PC-3 (cell line): ENCODE measurements at places on chromosomes 5 and 9. TPM values are rescaled to one million over a fixed set of nuclear protein-coding genes. Genes with fewer than 3 reads are reported as not detected.
A peak's percentile ranks its signal among the peaks of the same experiment; 100 is the strongest.

Gene PFN3
- total RNA-seq = not detected in 2 replicates

Gene HMGCS1
- total RNA-seq = 31.4 and 39.7 TPM in 2 replicates

- no peak for DNase-seq
Observed at GRCh38 chr5:2991884-2992283, 240.4 kb upstream of the IRX2 start.

- no peak for DNase-seq
Observed at GRCh38 chr5:142065273-142065672, 43.3 kb upstream of the NDFIP1 start.

GRCh38 chr9:126501383-126502331 is 112.1 kb upstream of the LMX1B start:
- no peak for DNase-seq

DNA sequence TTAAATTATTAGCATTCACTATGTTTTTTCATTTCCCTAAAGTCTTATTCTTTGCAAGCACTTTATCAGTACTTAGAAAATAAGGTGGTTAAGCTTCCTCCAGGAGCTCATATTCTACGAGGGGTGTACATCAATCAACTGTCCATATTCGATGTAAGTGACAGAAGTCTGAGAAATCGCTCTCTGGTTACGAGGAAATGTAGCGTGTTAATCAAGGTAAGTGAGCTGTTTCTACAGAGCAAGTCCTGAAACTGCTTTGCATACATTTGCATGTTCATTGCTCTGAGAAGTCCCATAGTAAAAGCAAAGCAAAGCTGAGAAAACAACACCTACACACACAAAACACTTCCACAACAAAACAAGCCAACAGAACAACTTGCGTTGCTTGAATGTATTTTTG is 893.9 kb upstream of the DMAC1 start:
- DNase-seq = no peak

DNA sequence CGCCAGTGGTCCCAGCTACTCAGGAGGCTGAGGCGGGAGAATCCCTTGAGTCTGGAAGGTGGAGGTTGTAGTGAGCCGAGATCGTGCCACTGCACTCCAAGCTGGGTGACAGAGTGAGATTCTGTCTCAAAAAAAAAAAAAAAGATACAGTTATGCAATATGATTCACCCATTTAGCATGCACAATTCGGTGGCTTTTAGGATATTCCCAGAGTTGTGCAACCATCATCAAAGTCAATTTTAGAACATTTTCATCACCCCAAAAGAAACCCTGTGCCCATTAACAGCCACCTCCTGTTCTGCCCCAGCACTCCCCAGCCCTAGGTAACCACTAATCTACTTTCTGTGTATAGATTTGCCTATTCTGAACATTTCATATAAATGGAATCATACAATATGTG is 4.3 kb upstream of the DHFR start:
- no peak for DNase-seq

DNA sequence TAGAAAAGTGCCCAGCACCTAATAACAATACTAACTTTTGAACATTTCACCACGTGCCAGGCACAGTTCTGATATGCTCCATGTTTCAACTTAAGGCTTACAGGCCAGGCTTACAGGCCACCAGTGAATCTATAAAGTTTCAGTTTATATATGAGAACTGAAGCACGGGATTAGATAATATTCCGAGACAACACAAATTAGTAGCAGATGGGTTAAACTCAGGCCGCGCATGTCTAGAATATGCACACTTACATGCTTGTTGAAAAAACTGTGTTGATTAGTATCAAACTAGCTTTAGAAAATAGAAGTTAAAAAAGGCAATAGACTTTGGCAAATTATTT is 587.9 kb downstream of the MTRR start:
- DNase-seq = no peak

Gene GLRA1
- total RNA-seq = not detected in 2 replicates

DNA sequence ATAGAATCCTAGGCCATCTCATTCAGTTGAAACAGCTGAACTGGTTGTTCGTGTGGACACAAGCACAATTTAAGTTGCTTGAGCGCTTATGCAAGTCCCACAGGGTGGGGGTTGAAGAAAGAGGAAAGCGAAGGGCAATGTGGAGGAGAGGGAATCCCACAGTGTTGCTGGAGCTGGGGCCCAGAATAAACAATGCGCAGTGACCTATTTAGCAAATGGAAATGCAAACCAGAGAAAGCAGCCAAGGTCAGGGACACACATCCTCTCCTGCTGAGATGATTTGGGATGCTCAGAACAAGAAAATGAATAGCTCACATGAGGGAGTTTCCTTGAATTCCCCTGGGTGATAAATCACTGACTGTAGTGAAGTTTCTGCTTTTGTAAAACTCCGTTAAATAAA is 838.3 kb downstream of the TLE4 start:
- no peak for DNase-seq

DNA sequence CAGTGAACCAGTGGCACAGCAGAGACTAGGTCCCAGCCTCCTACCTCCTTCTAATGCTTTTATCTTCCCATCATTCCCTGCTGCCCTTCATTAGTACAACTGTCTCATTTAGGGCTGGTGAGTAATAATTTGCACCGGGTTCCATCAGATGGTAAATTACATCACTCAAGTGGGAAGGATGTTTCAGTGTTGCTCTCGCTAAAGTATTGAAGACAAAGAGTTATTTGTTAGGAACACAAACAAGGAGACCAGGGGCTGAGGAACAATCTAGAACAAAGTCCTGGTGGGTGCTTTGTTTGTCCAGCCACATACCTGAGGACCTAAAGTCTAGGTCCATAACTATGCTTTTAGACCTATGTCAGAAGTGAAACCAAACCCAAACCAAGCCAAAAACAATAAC is 52.4 kb downstream of the SEC61B start:
- DNase-seq = no peak

Gene DMRT3
- total RNA-seq = not detected in 2 replicates

DNA sequence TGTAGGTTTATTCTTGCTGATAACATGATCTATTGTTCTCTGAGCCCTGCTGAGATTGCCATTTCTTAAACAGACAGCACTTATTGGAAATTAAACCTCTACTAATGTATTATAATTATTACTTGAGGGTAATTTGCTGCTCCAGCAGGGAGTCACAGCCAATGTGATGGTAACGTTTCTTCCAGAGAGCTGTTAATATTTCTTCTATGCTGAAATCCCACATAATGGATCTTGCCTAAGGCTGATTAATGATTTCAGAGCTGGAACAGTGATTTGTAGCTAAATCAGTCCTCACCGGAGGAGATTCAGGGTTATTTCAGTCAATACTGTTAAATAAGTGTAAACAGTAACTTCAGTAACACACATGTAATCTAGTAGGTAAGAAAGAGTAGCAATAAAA is 170.1 kb downstream of the CDH12 start:
- no peak for DNase-seq

GRCh38 chr5:14521748-14522147 is 59.8 kb upstream of the OTULINL start:
- no peak for DNase-seq

- DNase-seq = peak; percentile 68
Observed at GRCh38 chr5:115838885-115839518, 2.4 kb downstream of the ATG12 start.

GRCh38 chr5:175195698-175196656 is 248.0 kb downstream of the DRD1 start:
- peak; percentile 11 for DNase-seq

Gene SLC6A7
- total RNA-seq = 0.29 and 0.35 TPM in 2 replicates

DNA sequence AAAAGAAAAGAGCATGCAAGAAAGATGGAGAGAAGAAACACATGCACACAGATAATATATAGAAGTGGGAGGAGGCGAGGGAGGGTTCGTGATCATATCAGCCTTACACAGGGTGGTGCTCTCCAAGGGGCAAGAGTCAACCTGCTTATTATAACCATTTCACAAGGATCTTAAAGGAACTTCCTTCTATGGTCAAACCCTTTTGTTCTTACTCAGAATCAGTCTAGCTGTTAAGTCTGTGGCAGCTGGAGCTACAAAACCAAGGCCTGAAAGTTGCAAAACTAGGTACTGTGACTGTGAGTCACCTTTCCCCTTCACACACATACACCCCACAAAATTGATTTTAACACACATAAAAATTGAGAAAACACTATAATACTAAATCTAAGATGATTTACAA is 18.5 kb upstream of the ERMP1 start:
- DNase-seq = peak; percentile 57

Gene EIF4E1B
- total RNA-seq = not detected in 2 replicates

GRCh38 chr5:95731571-95732554 is 727 bp downstream of the RHOBTB3 start:
- peak; percentile 18 for DNase-seq

Gene ARHGEF28
- total RNA-seq = 24.2 and 25.7 TPM in 2 replicates

Gene CCL21
- not detected in 2 replicates for total RNA-seq

Gene PCDHGA10
- 0.23 and 0.84 TPM in 2 replicates for total RNA-seq

Gene ZNF300
- total RNA-seq = 0.18 TPM in 1 of 2 replicates, not detected in the other

DNA sequence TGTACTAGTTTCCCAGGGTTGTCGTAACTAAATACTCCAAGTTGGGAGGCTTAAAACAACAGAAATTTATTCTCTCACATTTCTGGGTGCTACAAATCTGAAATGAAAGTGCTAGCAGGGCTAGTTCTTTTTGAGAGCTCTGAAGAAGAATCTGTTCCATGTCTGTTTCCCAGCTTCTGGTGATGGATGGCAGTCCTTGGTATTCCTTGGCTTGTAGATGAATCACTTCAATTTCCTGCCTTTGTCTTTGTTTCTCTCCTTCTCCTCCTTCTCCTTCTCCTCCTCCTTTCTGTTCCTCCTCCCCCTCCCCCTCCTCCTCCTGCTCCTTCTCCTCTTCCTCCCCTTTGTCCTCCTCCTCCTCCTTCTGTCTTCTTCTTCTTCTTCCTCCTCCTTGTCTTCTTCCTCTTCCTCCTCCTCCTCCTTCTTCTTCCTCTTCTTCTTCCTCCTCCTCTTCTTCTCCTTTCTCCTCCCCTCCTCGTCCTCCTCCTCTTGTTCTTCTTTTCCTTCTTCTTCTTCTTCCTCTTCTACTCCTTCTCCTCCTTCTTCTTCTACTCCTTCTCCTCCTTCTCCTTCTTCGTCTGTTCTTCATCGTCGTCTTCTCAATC is 104.7 kb upstream of the ANKRD55 start:
- no peak for DNase-seq

- DNase-seq = peak; percentile 95
Observed at GRCh38 chr9:128723866-128724743, at the start of gene ZDHHC12. Gene ZDHHC12, minus strand, starts transcription at chr9:128724127. Its CDS starts 34 bp downstream, at chr9:128724093.

GRCh38 chr5:64514612-64515011 is 8.8 kb downstream of the RGS7BP start:
- no peak for DNase-seq

Gene IRGM
- not detected in 2 replicates for total RNA-seq
